ENCODE measurements at places on chromosomes 1 and 21.

- DNase-seq: no peak
These were observed 625.8 kb downstream of the BRINP3 start for GRCh38 chr1:189851806-189852367.

GRCh38 chr1:223426936-223427335 is 33.7 kb downstream of the CCDC185 start:
- DNase-seq: no peak

- no peak for DNase-seq
These were observed 1.8 kb downstream of the PIK3R3 start for GRCh38 chr1:46130606-46131005.

DNA sequence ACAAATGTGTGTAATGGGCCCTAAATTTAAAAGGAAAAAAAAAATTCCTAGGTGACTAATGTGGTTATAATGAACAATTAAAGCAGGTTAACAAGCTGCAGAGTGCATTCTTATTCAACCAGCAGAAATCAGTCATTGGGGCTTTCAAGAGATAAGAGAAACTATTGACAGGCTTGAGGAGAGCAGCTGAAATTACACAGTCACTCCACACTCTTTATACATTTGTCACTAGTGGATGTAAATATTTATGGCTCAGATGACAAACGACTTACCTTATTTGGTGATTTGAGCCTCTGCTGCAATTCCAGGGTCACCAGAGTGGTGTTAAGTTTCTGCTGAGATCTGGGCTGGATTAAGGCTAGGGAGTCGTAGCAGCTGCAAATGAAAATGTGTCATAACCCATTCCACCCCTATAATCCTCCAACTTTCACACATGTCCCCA is 896.3 kb downstream of the TTLL7 start:
- DNase-seq: no peak

DNA sequence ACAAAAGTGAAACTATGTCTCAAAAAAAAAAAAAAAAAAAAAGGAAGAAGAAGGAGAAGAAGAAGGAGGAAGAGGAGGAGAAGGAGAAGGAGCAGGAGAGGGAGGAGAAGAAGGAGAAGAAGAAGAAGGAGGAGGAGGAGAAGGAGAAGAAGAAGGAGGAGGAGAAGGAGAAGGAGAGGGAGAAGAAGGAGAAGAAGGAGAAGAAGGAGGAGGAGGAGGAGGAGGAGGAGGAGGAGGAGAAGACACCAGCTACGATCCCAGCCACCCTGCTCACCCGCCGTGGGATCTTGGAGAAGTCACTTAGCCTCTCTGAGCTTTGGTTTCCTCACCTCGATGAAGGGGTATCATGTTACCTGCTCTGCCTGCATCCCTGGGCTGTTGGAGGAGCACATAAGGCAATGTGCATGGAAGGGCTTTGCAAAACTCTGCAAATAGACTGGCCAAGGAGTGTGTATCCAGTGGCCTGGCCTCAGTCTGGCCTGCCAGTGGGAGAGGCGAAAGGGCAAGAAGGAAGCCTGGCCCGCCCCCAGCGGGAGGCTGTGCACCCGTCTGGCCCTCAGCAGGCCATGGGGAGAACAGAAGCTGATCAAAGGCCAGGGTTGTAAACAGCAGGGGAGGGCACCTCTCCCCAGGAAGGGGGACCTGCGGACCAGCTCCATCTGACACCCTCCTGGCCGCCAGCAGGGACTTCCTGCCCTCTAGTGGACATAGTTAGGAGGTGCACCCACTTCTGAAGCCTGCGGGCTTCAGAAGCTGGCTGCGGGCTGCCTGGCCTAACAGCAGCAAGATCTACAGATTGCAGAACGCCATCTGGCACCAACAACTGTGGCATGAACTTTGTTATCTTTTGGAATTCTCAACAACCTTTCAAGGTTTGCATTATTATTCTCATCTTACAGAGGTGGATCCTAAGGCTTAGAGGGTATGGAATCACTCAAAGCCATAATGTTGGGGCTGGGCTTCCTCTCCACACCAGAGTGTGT is 19.2 kb upstream of the CDK18 start:
- DNase-seq: peak; percentile 56

- no peak for DNase-seq
These were observed 11.1 kb downstream of the ECE1 start for GRCh38 chr1:21278860-21279845.

DNA sequence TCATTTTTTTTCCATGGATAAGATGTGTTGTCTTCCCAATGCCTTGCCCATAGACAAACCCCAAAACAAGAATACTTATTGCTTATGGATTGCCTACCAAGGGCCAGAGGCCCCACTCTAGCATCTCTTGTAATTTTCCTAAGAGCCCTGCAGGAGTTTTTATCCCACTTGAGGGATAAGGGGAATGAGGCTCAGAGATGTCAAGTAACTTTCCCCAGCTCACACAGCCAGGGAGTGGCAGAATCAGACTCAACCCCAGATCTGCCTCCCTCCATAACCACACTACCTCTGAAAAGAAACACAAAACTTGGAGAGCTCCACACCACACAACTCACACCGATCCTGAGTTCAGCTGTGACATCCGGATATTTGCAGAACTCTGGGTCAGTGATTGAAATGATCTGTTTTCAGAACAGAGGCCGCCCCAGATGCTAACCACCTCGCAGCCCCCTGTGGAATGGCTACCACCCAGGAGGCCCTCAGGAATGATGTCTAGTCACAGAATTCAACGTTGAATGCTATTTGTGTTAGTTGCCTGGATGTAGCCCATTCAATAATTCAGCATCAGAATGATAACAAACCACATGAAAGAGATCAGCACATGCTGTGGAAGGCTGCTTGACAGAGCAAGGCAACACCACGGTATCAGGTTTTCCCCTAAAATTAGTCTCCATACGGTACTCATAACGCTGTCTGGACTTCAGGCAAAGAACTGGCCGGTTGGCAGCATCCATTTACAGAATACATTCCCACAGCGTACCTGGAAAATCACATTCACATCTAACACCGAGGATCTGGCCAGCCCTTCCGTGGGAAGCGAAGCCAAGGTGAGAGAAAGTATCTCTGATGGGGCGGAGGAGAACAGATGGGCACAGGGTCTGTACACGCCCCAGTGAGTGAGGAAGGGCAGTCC is 231.9 kb downstream of the TOMM20 start:
- no peak for DNase-seq

DNA sequence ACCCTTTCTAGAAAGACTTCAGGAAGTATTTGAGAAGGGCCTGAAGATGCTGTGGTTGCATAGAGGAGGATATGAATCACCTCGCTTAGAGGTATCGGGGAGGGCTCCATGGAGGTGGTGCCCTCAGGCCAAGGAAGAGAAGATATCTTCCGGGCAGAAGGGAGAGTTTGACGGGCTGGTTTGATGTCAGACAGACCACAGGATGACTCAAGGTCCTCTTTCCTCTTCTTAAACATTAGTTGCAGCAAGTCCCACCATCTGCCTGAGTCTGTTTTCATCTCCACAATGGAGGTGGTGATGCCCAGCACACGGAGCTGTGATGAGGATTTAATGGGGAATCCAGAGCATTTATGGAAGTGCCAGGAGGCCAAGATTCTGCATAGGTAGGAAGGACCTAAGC is 25.1 kb upstream of the RUNX3 start:
- no peak for DNase-seq

- DNase-seq: no peak
These were observed 10.6 kb upstream of the ATP6V1G3 start for GRCh38 chr1:198550941-198551524.

GRCh38 chr1:234533975-234534876 is 55.2 kb upstream of the TARBP1 start:
- peak; percentile 63 for DNase-seq

GRCh38 chr1:180590889-180591288 is 32.1 kb downstream of the OVAAL start:
- DNase-seq: no peak

DNA sequence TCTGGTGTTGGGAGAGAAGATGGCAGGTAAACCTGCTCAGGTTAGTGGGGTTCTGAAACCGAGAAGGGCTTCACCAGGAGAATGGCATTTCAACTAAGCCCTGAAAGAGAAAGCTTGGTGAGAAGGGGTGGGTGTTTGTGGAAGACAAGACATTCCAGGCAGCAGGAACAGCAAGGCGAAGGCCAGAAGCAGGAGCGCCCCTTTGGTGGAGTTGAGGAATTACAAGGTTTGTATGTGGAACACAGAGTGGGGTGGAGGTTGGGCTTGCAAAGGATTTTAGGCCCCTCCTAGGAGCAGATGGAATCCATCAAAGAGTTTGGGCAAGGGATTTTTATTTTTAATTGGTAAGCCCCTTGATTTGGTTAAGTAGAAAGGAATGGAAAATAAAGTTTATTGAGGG is 24.8 kb upstream of the ELOA start:
- no peak for DNase-seq

GRCh38 chr1:29311352-29312030 is 75.2 kb downstream of the PTPRU start:
- no peak for DNase-seq

DNA sequence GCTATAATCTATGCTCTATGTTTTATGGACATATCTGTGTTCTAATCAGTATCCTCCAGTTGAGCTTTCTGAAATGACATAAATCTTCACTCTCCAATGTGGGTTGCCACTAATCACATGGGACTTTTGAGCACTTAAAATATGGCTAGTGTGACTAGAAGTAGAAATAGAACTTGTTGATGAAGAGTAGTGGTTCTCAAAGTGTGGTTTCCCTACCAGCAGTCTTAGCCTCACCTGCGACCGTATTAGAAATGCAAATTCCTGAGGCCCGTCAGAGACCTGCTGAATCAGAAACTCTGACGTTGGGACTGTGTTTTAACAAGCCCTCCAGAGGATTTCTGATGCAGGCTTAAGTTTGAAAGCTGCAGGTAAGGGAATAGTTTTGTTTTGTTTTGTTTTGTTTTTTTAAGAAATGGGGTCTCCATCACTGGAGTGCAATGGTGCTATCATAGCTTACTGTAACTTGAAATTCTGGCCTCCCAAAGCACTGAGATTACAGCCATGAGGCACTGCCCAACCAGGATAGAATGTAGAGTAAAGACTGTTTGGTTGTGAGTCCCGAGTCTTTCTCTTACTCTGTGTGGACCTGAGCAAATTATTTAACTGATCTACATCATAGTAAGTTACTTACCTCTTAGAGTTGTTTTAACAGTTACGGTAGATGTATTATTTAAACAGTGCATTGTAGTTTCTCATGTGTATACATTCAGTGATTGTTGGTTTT is 21.7 kb downstream of the GLRX2 start:
- DNase-seq: no peak

GRCh38 chr1:235767795-235768194 is 98.9 kb downstream of the LYST start:
- DNase-seq: no peak

DNA sequence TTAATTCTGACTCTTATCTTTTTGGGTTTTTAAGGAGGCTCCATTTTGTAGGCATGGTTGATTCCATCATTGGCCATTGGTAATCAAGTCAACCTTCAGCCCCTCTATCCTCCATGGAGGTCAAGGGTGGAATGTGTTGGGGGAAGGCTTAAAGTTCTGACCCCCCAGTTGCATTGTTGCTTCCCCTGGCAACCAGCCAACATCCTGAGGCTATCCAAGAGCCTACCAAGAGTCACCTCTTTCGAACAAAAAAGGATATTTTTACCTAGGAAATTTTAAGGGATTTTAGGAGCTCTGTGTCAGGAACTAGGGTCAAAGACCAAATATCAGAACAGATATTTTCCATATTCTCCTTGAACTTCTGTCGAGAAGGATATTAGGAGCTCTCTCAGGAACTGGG is 251.8 kb downstream of the RYR2 start:
- no peak for DNase-seq

DNA sequence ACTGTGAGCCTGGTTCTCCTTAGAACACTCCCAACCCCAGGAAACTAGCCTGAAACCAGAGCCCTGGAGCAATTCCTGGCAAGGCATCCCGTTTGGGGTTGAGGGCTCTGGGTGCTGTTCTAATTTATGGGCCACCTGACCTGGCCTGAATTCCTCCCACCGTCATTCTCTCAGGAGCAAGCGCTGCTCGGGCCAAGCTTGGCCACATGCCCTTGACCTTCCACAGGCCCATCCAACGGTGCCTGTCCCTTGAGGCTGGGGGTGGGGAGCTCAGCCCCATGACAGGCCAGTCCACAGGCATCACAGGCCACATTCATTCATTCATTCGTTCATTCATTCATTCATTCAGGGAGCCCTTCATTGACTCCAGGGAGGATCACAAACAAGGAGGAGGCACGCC is 5.3 kb downstream of the PADI2 start:
- no peak for DNase-seq

- DNase-seq: no peak
These were observed 3.9 kb downstream of the ID3 start for GRCh38 chr1:23555270-23555985.

DNA sequence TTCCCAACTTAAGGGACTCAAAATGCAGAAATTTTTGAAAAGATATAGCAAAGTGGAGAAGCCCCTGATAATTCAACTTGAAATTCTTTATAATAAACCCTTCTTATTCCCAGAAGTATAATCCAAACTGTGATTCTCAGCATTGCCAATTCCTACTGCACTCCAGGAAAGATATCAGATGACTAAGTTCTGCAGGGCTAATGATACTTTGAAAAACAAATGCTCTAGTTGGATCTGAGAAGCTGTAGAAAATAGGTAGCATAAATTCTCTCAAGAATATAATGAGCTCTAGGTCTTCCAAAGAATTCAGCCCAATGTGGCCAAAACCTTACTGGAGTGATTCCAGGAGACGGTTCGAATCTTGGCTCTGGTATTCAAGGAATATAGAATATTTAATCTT is 294.0 kb upstream of the PTBP2 start:
- no peak for DNase-seq

DNA sequence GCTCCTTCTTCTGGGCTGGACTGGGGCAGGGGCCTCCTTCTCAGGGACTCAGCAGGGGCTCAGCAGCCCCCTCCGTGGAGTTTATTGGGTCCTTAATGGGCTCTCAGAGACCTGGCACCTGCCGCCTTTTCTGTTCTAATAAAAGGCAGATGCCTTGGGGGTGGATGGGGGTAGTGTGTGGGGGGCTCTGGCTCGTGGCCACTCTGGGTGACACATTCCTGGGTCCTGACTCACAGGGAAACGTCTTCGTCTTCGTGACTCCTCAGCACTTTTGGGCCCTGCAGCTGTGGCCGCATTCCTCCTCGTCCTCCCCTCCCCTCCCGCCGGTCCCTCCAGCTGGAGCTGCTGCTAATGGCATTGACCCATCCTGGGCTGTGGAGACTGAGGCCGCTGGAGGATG is 107.8 kb upstream of the WNT4 start:
- DNase-seq: no peak

- DNase-seq: no peak
These were observed 248.9 kb upstream of the HOOK1 start for GRCh38 chr1:59565611-59566410.

DNA sequence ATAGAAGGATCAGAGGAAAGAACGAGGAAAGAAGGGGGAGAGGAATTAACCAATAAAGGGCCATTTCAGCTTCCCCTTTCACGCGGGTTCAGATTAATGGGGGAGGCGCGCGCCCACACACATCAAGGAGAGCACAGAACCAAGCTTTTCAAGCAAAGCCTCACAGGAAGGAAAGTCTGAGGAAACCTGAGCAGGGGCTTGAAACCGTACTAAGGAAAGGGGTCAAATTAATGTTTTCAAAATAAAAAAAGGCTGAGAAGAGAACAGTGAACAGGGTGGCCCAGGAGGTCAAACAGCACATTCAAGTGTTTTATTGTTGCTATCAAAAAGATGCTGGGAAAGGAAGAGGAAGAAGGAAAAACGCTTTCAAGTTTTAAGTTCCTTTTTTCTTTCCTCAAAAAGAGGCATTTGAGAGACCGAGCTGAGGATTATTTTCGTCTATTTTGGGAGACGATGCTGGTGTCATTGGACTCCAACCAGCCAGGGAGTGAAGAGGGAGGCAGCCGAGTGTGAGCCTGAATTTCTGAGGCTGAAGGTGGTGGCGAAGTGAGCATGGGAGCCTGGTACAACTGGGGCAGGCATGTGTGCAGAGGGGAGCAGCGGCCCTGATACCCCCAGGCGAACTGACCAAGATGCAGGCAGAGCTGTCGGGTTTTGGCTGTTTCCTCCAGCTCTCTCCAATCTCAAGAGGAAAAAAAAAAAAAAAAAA is 88.4 kb downstream of the PROX1 start:
- no peak for DNase-seq

Measured in NCI-H2081 treated with DMSO at 0.1 percent for 48 hours (cell line).